ENCODE measurements at places on chromosomes 16 and 17. TPM values are rescaled to one million over a fixed set of nuclear protein-coding genes. Genes with fewer than 3 reads are reported as not detected.

- H3K36me3 ChIP-seq = peaks cover 48% of the 10 kb centered on the region
- no peak overlapping the region for H3K27ac ChIP-seq
- H3K27me3 ChIP-seq = no peaks in the 10 kb centered on the region
- no peak overlapping the region for H3K4me3 ChIP-seq
These were observed 62.2 kb upstream of the CHMP6 start for GRCh38 chr17:80929449-80929848.

GRCh38 chr16:28496844-28497243, 2.4 kb downstream of the APOBR start:
- peaks cover 8% of the 10 kb centered on the region for H3K36me3 ChIP-seq
- H3K4me1 ChIP-seq = peaks cover 53% of the 10 kb centered on the region
- no peaks in the 10 kb centered on the region for H3K27me3 ChIP-seq
- peak overlapping the region; percentile 98 for H3K27ac ChIP-seq
- H3K4me3 ChIP-seq = no peak overlapping the region

- peaks cover 63% of the 10 kb centered on the region for H3K4me1 ChIP-seq
- peaks cover 55% of the 10 kb centered on the region for H3K36me3 ChIP-seq
- peak overlapping the region; percentile 91 for H3K4me3 ChIP-seq
- H3K27ac ChIP-seq = peak overlapping the region; percentile 78
- H3K27me3 ChIP-seq = no peaks in the 10 kb centered on the region
- DNase-seq = peak; percentile 64
These were observed 2.3 kb downstream of the TMC6 start for GRCh38 chr17:78125976-78126894.

DNA sequence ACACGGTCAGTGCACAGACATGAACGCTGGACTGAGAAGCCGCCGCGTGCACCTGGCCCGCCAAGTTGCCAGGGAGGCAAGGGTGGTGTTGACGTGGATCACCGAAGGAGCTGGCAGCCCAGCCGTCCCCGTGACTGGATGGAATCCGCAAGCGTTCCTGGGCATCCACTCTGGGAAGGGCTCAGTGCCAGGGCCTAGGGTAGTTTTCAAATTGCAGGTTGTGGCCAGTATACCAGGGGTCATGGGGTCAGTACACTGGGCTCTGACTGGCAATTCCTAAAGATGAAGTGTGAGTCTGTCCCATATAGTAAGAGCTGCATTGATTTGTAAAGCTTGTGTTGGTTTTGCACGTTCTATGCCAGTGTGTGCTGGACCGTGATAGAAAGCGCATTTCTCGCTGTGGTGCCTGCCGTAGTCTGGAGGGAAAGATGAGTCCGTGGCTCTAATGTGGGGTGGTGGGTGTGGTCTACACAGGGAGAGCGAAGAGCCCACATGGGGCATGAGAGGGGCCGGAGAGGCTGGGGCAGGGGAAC, 21.1 kb upstream of the METRNL start:
- H3K27ac ChIP-seq = peak overlapping the region; percentile 17
- peak; percentile 45 for DNase-seq
- H3K27me3 ChIP-seq = peaks cover 3% of the 10 kb centered on the region
- H3K36me3 ChIP-seq = no peaks in the 10 kb centered on the region
- H3K4me1 ChIP-seq = peaks cover 4% of the 10 kb centered on the region

KRT24 gene
- total RNA-seq = not detected
